Type B pancreatic cell (in vitro differentiated cells): ENCODE measurements at places on chromosomes 3 and 15.

- no peak overlapping the region for H3K27ac ChIP-seq
- H3K4me1 ChIP-seq = peaks cover 5% of the 10 kb centered on the region
- no peak overlapping the region for H3K4me3 ChIP-seq
- peaks cover 14% of the 10 kb centered on the region for H3K36me3 ChIP-seq
- no peak for DNase-seq
- H3K27me3 ChIP-seq = no peaks in the 10 kb centered on the region
Observed at GRCh38 chr3:30638685-30639412, 32.4 kb downstream of the TGFBR2 start.

GRCh38 chr15:70203981-70204560, 106.4 kb upstream of the TLE3 start:
- H3K4me1 ChIP-seq = peaks cover 20% of the 10 kb centered on the region
- peaks cover 24% of the 10 kb centered on the region for H3K27me3 ChIP-seq
- no peak overlapping the region for H3K27ac ChIP-seq
- no peak for DNase-seq
- H3K4me3 ChIP-seq = no peak overlapping the region

GRCh38 chr3:174488527-174488926, 370.6 kb upstream of the NAALADL2 start:
- no peak for DNase-seq
- no peak overlapping the region for H3K27ac ChIP-seq
- no peaks in the 10 kb centered on the region for H3K36me3 ChIP-seq
- no peaks in the 10 kb centered on the region for H3K27me3 ChIP-seq

- DNase-seq = no peak
- no peaks in the 10 kb centered on the region for H3K27me3 ChIP-seq
- no peaks in the 10 kb centered on the region for H3K4me1 ChIP-seq
Observed at GRCh38 chr3:98095882-98096281, 8.9 kb downstream of the OR5AC2 start.

DNA sequence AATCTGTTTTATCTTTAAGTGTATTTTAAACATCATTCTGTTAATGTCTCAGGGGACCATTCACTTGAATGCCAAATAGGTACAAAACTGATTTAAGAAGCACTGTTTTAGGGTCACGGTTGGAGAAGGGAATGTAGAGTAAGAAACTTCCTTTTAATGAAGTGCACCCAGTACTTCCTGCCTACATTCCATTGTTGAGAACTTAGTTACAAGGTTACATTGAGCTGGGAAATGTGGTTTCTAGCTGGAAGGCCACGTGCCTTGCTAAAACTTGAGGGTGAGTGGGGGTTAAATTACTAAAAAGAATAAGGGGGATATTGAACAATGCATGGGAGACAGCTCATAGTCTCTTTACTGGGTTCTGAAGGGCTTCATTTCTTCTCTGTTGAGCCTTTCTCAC, 78.3 kb upstream of the TBC1D5 start:
- H3K27me3 ChIP-seq = no peaks in the 10 kb centered on the region
- peaks cover 7% of the 10 kb centered on the region for H3K4me1 ChIP-seq
- H3K4me3 ChIP-seq = no peak overlapping the region

DNA sequence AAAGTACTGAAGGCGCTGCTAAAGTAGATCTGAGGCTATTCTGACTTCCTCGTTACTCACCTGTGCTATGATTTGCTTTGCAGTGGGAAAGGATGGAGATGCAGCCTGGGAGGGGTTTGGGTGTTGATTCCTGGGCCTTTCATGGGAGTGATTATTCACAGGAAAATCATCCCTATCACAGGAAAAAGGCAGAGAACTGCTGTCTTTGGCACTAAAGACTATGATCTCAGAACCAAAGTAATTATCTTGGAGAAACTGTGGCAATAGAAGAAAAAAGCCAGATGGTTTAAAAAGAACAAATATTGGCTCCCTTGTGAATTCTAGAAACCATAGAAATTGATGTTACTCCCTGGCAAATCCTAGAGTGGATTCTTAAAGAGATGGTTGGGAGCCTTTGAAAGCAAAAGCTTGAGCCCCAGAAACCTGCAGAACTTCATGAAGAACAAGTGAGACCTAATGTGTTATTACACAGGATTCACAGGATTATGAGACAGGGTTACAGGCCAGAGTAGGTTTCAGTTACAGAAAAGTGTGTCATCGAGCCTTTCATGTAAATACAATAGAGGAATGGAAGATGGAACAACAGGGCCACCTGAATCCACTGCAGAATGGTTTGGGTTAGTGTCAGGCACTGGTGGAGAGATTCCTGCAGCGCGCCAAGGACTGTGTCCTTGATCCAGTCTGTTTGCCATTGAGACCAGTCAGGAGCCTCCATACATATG, 85.7 kb downstream of the OXNAD1 start:
- H3K36me3 ChIP-seq = peaks cover 28% of the 10 kb centered on the region
- H3K4me1 ChIP-seq = peaks cover 23% of the 10 kb centered on the region
- H3K27ac ChIP-seq = peak overlapping the region; percentile 67
- no peak for DNase-seq

DNA sequence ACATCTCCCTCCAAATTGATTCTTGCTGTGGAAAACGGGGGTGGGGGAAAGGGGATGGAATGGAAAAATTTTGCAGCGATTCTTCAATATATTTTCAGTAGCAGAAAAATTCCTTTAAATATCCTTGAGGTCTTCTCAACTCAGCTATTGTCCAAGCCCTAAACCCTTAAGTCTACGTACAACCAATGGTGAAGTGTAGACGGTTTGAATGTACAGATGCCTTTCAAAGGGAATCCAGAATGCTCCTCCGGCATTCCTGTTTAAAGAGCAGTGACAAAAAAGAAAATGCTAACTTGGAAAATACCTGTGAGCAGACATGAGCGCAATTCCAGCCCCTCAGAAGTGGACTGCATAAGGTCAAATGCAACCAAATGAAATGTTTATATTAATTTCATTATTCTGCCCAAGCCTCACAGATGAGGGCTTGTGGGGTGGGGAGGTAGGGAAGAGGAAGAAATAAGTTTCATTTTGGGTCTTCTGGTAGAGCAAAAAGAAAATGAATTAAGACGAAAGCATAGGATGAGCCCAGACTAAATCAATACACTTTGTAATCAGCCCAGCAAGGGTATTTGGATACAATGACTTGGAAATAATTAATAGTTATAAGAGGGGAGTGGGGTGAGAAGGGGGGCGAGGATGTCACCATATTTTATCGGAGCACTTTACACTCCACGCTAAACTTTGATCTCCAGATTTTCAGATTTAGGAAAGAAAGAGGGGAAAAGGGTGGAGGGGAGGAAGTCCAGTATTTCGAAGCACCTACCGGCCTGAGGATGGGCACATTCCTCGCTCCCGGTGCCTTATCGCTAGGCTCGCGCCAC, 2.7 kb downstream of the FOXP1 start:
- H3K27ac ChIP-seq = peak overlapping the region; percentile 93
- H3K4me1 ChIP-seq = peaks cover 51% of the 10 kb centered on the region
- no peak for DNase-seq
- peak overlapping the region; percentile 89 for H3K4me3 ChIP-seq

- peaks cover 20% of the 10 kb centered on the region for H3K27me3 ChIP-seq
- no peaks in the 10 kb centered on the region for H3K4me1 ChIP-seq
- H3K4me3 ChIP-seq = no peak overlapping the region
- no peak overlapping the region for H3K27ac ChIP-seq
- no peaks in the 10 kb centered on the region for H3K36me3 ChIP-seq
Observed at GRCh38 chr3:52779011-52779836, 1.8 kb downstream of the ITIH1 start.

DNA sequence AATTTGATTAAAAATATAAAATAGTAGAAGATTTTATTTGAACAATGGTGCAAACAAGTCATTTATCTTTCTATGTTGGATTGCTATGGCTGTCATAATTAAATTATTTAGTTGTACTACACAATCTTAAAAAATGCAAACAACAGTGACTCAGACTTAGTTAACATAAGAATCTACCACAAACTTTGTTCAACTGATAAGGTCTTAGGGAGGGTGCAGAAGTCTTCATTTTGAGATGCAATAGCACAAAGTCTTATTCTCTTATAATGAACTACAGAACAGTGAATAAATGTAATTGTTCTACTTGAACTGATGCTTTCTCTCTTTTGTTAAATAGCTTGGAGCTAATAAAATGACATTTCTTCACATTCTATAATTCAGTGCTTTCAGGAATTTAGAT, 482.8 kb upstream of the NAALADL2 start:
- DNase-seq = no peak
- no peaks in the 10 kb centered on the region for H3K27me3 ChIP-seq
- H3K36me3 ChIP-seq = no peaks in the 10 kb centered on the region
- no peaks in the 10 kb centered on the region for H3K4me1 ChIP-seq

- DNase-seq = peak; percentile 59
- H3K4me3 ChIP-seq = no peak overlapping the region
- H3K4me1 ChIP-seq = peaks cover 22% of the 10 kb centered on the region
- peaks cover 8% of the 10 kb centered on the region for H3K36me3 ChIP-seq
- peak overlapping the region; percentile 23 for H3K27ac ChIP-seq
Observed at GRCh38 chr15:68200016-68200861, 4.9 kb downstream of the CALML4 start.

- H3K4me3 ChIP-seq = no peak overlapping the region
- H3K27me3 ChIP-seq = peaks cover 2% of the 10 kb centered on the region
- H3K27ac ChIP-seq = no peak overlapping the region
- no peak for DNase-seq
- peaks cover 30% of the 10 kb centered on the region for H3K4me1 ChIP-seq
- H3K36me3 ChIP-seq = no peaks in the 10 kb centered on the region
Observed at GRCh38 chr3:114406286-114406685, 112.5 kb downstream of the TIGIT start.

- H3K4me1 ChIP-seq = peaks cover 26% of the 10 kb centered on the region
- H3K27me3 ChIP-seq = peaks cover 48% of the 10 kb centered on the region
- peak; percentile 73 for DNase-seq
Observed at GRCh38 chr3:69385723-69386555, at the start of gene FRMD4B. Gene FRMD4B, minus strand, starts transcription at chr3:69386088. Its CDS starts 99 bp downstream, at chr3:69385989.

DNA sequence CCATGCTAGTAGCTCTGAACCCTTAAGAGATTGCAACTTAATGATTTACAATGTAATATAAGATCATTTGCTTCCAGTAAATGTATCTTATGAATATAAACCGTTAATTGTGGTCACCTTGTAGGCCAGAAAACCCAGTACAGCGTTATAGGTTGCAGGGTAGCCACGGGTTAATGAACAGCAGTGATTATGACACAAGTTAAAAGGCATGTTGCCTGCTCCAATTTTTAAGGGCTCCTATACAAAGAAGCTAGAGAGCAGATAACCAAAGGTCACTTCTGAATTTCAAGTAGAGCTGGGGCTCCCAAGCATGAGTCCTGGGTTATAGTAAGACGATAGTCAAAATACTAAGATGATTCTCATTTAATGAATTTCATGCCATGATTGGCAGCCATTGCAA, 13.5 kb downstream of the GUCA1C start:
- DNase-seq = no peak
- H3K4me1 ChIP-seq = peaks cover 19% of the 10 kb centered on the region
- H3K4me3 ChIP-seq = peak overlapping the region; percentile 20
- no peaks in the 10 kb centered on the region for H3K36me3 ChIP-seq
- no peak overlapping the region for H3K27ac ChIP-seq
- no peaks in the 10 kb centered on the region for H3K27me3 ChIP-seq

DNA sequence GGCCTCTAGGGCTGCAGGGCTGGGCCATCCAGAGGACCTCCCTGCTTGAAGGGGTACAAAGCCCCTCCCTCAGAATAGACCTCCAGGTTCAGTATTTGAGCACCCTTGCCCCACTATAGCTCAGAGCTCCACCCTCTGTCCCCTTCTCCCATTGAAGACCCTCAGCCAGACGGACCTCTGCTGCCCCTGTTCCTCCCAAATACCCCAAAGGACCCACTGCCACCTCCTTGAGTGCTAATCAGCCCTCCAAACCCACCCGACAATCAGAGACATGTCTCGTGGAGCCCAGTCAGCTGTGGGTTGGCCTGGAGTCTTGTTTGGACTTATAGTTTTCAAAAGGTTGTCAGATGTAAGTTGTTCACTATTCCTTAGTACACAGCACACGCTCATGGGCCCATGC, 161.1 kb downstream of the UACA start:
- H3K4me1 ChIP-seq = peaks cover 30% of the 10 kb centered on the region
- H3K27me3 ChIP-seq = no peaks in the 10 kb centered on the region
- H3K27ac ChIP-seq = no peak overlapping the region
- no peak overlapping the region for H3K4me3 ChIP-seq

DNA sequence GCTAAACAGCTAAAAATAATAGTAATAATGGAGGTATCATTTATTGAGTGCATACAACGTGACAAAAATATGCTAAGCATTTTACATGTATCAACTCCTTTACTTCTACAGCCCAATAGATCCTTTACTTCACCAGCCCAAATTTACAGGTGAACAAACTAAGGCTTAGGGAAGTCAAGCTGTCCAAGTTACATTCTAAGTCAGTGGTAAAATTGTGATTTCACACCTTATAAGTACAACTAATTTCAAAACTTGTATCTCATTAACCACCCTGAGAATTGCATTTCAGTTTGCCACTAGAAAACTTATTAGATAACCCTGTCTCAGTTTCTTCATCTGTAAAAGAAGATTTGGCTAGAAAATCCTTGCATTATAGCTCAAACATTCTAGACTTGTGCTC, 10.7 kb downstream of the SLC33A1 start:
- no peaks in the 10 kb centered on the region for H3K27me3 ChIP-seq
- DNase-seq = no peak
- peaks cover 11% of the 10 kb centered on the region for H3K4me1 ChIP-seq
- no peak overlapping the region for H3K4me3 ChIP-seq
- peaks cover 8% of the 10 kb centered on the region for H3K36me3 ChIP-seq

- no peaks in the 10 kb centered on the region for H3K4me1 ChIP-seq
- H3K27me3 ChIP-seq = no peaks in the 10 kb centered on the region
- no peak overlapping the region for H3K4me3 ChIP-seq
- no peak for DNase-seq
- H3K36me3 ChIP-seq = no peaks in the 10 kb centered on the region
Observed at GRCh38 chr3:87082796-87083440, 92.0 kb upstream of the VGLL3 start.

- no peak overlapping the region for H3K27ac ChIP-seq
- no peaks in the 10 kb centered on the region for H3K36me3 ChIP-seq
- peak; percentile 39 for DNase-seq
Observed at GRCh38 chr15:88650556-88650955, 11.7 kb downstream of the ISG20 start.

DNA sequence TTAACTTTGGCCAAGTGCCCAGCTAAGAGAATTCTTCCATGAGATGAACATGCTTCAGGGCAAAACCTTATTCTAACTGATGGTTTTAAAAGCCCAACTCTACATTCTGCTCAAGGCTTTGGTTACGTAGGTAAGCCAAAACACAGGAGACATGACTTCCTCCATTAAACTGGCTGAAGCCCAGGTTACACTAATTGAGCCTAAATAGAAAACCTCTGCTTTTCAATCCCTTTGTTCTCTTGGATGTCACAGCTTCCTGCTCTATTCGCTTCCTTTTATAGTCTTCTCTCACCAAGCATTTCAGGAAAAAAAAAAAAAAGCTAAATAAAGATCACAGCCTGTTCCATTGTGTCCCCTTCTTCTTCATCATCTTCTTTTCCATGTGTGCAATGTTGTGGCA, 420.4 kb downstream of the TIGIT start:
- no peak for DNase-seq
- H3K4me1 ChIP-seq = peaks cover 19% of the 10 kb centered on the region
- no peaks in the 10 kb centered on the region for H3K27me3 ChIP-seq
- H3K27ac ChIP-seq = no peak overlapping the region
- no peaks in the 10 kb centered on the region for H3K36me3 ChIP-seq
- H3K4me3 ChIP-seq = no peak overlapping the region
